ENCODE measurements at places on chromosomes 16 and 17. TPM values are rescaled to one million over a fixed set of nuclear protein-coding genes. Genes with fewer than 3 reads are reported as not detected.

Gene EVI2B
- 0.76 TPM for total RNA-seq

DNA sequence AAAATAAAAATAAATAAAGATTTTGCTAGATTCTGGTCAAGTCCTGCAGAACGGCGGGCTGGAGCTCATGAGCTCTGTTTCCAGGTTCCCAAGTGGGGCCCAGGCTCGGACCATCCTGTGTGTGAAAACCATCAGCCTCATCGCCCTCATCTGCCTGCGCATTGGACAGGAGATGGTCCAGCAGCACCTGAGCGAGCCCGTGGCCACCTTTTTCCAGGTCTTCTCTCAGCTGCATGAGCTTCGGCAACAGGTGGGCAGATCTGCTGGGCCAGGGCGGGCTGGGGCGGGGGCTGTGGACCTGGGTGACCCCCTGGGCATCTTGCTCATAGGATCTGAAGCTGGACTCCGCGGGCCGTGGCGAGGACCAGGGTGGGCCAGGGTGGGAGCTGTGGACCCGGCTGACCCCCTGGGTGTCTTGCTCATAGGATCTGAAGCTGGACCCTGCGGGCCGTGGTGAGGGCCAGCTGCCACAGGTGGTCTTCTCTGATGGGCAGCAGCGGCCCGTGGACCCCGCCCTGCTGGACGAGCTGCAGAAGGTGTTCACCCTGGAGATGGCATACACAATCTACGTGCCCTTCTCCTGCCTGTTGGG, 7.8 kb downstream of the WDR81 start:
- DNase-seq: no peak

Gene GPR142
- total RNA-seq: not detected

- no peak for DNase-seq
Measured at GRCh38 chr16:16029431-16030011, 80.1 kb downstream of the ABCC1 start.

Gene NPW
- not detected for total RNA-seq

DNA sequence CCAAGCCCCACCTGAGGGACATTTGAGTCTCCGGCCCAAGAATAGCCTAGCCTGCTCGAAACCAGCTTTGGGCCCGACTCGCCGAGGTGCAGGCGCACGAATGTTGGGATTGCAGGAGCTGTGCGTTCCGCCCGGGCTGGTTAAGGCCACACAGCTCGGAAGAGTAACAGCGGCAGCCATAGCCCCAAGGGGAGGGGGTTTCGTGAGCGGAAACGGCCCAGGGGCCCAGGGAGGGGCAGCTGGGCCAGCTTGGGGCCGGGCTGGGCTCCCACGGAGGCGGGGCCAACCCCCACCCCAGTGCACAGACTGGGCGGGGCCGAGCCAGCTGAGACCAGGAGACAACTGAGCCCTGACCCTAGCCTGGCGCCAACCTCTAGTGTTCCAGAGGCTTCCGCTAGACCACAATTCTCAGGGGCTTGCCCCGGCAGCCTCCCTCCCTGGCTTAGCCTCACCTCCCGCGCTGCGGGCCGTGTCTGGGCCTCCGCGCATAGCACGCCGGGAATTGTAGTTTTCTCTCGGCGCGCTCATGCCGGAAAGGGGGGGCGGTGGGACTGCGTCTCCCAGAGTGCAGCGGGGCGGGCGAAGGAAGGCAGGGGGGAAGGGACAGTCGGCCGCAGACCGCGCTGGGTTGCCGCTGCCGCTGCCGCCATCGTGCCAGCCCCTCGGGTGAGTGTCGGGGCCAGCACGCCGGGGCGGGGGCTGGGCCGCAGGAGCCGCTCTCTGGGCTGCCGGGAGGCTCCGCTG, at the start of gene NUTF2:
NUTF2 (plus strand) TSS at position 614 of the 744 bp plus-strand sequence. CDS start 18,198 bp downstream, outside the sequence.
- peak; percentile 99 for DNase-seq

DNA sequence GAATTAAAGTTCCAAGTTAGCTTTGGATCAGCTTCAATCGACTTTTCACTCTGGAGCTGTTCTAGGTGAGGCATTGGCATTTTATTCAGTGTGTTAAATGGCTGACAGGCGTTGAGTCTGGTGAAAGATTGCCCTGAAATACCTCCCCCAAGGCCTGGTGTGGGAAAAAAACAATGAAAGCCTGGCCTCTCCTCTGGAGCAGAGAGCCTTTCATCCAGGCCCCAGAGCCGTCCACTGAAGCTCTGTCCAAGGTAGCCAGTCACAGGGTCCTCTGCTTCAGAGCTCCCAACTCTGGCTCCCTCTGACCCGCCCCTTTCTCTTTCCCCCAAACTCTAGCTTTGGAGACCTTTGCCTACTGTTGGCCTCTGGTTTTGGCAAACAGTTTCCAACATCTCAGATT, 123.6 kb upstream of the CRHR1 start:
- DNase-seq: no peak

GRCh38 chr17:292531-293382, 59.9 kb downstream of the RPH3AL start:
- DNase-seq: no peak

GRCh38 chr17:15213381-15214087, 51.6 kb downstream of the PMP22 start:
- DNase-seq: peak; percentile 69

- DNase-seq: no peak
Measured at GRCh38 chr16:21179126-21179982, 20.9 kb downstream of the LDAF1 start.

DNA sequence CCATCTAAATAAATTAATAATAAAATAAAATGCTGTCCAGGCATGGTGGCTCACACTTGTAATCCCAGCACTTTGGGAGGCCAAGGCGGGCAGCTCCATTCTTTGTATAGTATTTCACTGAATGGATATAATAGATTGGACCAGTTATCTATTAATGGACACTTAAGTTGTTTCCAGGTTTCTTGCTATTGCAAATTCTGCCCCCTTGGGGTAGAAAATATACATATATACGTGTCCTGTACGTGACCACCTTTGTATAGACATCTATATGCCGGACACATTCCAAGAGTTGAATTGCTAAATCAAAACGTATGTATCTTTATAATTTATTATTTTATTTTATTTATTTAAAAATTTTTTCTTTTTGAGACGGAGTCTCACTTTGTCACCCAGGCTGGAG, 3.9 kb upstream of the EXOC7 start:
- DNase-seq: peak; percentile 76

GRCh38 chr17:78977997-78978973, 1.4 kb downstream of the LGALS3BP start:
- DNase-seq: no peak

GRCh38 chr16:14181371-14182050, 110.4 kb downstream of the MRTFB start:
- DNase-seq: no peak

All from Karpas-422 (cell line).